GM12891 (cell line): ENCODE measurements at places on chromosomes 2 and 18.

DNA sequence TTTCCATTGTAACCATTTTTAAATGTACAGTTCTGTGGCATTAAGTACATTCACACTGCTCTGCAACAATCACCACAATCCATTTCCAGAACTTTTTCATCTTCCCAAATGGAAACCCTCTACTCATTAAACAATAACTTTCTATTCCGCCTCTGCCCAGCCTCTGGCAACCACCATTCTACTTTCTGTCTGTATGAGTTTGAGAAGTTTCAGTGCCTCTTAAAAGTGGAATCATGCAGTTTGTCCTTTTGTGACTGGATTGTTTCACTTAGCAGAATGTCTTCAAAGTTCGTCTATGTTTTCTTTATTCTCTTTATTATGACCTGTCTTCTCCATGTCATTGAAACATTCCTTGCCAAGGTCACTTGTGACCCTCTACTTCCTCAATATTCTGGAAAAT, 22.0 kb upstream of the PELI1 start:
- no peak for DNase-seq

DNA sequence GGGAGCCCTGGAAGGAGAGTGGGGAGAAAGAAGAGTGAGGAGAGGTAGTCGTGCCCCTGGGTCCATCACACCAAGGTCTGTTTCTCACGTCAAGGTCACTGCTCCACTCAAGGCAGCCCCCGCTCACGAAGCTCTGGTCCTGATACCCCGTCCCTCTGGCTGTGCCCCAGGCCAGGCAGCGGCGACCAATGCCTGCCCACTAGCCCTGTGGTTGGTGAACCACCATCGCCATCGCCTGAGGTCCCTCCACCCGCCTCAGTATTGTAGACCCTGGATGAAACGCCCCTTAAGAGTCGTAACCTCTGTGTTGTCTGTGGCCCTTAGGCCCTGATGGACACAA, 378.3 kb upstream of the MYT1L start:
- DNase-seq, result no peak

DNA sequence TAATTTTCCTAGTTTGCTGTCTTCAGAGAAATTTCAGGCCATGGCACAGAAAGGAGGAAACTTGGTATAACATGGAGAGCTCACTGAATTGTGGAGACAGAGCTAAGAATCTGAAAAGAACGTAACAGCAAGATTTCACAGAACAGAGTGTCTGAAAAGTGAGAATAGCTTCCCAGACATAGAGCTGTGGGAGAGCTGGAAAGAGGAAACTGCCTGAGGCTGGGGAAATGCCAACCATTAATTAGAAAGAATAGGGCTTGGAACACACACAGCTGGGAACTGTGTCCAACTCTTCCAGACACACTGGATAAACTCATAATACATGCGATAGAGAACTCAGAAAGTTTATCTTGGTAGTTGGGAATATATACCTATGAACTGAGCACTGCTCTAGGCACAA, 51.6 kb upstream of the KYNU start:
- no peak for DNase-seq

DNA sequence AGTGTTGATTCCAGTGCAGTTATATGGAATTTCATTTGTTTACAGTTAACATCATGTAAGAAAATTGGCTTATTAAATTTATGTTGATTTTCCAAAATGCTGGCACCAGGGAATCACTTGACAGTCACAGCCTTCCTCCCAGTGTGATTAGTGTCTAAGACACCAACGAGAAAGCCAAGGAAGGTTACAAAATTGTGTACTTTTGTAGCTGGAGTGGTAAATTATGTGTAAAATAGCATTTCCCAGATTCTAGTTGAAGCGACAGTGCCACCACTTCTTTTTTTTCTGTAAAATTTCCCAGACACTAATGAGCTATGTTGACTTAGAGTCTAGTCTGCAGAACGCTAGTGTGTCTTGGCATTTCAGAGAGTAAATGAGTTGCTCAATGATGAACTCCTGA, 101.3 kb downstream of the NCK2 start:
- DNase-seq, result no peak

DNA sequence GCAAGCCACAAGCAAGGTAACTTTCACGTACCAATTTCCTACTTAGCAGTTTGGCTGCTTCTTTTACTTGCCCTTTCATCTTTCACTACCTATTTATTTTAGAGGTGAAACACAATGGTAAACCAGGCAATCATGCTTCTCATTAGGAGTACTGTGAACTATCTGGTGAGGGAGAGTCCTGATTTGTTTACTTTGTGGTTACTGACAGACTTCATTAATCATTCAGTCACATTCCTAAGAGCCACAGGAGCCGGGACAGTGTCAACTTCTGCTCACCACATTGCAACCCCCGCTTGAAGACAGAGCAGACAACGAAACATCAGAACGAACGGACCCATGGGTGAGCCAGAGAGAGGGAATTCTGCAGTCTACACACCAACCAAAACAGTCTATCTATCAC, 28.8 kb downstream of the TUBB6 start:
- no peak for DNase-seq

DNA sequence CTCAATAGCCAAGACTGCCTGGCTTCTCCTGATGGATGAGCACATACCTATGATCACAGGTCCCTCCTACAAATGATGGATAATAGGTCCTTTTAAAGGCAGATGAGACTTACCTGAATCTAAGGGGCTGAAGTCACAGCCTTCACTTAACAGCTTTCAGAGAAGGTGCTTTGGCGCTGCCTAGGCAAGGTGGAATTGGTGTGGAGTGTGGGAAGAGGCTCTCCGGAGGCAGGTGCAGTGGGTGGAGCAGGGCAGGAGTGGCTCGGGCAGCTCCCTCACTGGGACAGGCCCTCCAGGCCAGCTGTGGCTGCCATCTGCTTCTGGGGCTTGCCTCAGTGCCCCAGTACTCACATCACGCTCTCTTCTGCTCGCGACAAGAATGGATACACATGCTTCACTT, 99.0 kb upstream of the TPO start:
- DNase-seq, result no peak

DNA sequence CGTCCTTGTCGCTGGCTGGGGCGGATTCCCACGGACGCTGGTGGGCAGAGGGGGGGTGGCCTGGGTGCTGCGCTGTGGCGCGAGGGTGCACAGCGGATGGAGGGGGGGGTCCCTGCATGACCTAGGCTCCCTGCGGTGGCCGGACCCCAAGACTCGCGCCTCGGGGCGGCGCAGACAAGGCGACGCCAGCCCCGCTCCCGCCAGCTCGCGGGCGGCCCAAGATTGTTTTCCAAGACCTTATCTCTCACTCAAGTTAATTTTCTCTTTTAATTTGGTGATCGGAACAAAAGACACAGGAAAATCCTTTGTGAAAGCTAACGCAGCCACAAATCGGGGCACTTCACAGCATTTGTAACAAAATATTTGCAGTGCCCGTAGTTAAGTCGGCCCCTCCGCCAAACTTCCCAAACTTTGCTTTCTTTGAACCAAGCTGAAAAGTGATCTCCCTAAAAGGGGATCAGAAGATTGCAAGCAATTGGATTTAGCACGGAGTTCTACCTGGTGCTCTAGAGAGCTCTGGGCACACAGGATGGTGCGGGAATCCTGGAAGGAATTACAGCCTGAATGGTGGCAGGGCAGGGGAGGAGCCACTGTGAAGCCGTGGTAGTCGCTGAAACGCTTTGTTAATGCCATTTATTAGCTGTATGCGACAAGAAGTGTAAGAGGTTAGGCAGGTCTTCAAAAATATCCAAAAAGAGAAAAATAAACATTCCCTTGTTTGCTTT, 4.8 kb upstream of the ID2 start:
- no peak for DNase-seq

- no peak for DNase-seq
Observed at GRCh38 chr2:41621095-41621494, 426.7 kb upstream of the PKDCC start.

GRCh38 chr2:237408335-237409000, 5.5 kb downstream of the COL6A3 start:
- DNase-seq, result no peak

DNA sequence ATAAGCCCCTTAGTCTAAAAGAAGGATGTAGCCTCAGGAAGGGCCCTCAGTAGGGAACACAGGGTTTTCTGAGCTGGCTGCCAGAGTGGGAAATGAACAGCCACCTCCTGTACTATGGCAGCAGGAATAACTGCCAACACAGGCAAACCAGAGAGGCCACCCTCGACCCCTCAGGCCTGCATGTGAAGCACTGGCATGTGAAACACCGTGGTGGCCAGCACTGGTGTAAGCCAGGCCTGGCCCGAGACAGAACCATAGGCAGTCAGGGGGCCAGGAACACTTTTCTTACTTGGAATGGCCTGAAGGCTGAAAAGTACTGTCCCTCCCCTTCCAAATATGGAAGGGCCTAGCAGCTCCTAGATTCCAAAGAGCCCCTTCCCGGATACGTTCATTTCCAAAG, 28.2 kb downstream of the SFXN5 start:
- no peak for DNase-seq

DNA sequence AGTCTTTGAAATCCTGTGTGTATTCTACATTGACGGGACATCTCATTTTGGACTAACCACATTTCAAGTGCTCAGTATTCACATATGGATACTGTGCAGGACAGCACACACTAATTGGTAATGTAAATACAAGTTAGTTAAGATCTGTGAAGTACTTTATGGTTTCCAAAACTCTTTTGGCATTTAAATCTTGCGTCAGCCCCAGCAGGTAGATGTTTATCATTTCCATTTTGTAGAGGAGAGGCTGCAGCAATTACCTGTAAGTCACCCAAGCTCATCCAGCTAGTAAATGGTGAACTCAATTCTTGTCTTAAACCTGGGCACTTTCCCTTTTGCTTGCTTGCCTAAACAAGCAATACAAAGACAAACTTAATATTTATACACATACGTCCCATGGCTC, 1.6 kb upstream of the NAGK start:
- no peak for DNase-seq

- no peak for DNase-seq
Observed at GRCh38 chr2:179655627-179656026, 205.8 kb downstream of the ZNF385B start.

DNA sequence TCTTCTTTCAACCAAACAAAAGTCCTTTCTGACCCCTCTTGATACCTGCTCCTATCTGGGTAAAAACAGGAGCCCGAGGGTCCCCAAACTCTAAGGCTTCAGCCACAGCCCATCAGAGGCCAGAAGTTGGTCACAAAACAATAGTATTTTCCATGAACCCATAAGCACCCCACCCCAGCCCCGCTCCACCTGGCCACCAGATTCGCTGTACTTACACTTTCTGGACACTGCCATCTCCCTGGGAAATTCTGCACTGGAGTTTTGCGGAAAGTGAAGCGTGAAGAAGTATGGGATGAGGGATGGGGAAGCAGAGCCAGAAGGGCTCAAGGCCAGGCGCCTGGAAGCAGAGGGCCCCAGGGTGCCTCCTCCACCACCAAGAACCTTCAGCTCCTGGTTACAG, 5.2 kb upstream of the RUFY4 start:
- no peak for DNase-seq

GRCh38 chr2:1609040-1609439, 135.3 kb downstream of the PXDN start:
- DNase-seq, result no peak

DNA sequence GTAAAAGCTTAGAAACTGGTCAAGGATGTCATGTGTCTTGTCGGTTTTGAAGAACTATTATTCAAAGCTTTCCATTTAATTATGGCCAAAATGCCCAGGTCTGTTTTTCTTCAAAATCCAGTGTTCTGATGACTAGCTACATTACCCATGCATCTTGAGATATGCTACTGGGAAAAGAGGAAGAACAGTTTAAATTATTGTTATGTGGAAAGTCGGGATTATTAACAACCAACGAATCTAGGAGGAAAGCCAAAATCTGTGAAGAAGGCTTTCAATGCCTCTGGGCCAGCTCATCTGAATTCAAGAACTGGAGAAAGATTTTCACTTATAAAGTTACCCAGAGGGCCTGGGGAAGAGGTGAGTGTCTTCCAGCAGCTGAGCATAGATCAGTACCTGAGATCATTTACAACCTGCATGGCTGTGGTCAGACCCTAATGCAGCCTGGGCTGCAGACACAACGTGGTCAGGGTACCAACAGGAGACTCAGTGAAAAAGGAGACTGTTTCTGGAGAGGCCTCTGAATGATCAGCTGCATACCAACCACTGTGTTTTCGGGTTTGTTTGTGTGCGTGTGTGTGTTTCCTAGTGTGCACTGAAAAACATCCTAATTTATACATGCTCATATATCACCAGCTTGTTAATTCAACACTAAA, 308.5 kb downstream of the NRXN1 start:
- no peak for DNase-seq

DNA sequence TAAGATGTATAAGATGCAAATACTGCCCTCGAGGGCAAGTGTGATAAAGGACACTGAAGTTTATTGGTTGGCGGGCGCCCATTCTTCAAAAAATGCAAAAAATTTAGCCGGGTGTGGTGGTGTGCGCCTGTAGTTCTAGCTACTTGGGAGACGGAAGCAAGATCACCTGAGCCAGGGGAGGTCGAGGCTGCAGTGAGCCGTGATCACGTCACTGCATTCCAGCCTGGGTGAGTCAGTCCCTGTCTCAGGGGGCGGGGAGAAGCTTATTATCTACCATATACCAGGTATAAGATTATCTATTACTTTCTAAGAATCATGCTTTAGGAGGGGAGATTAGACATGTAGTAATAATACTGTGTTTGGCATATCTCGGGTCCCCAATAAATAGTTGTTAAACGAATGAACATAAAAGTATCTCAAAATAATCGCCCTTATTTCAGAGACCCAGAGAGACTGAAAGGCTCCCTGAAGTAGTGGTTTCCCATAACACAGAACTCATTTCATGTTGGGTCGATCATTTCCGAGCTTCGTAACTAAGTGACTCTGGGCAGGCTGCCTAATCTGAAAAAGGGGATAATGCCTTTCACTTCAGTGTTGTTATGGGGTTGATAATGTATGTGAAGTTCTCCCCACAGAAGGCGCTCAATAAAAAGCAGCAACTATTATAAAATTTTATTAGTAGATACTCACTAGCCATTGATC, 1.2 kb upstream of the SELENOI start:
- DNase-seq, result no peak
